ENCODE measurements at places on chromosomes 3 and 15. TPM values are rescaled to one million over a fixed set of nuclear protein-coding genes. Genes with fewer than 3 reads are reported as not detected.

- ATAC-seq: no peak
These were observed 267.0 kb upstream of the UMPS start for GRCh38 chr3:124463234-124463633.

- no peak for ATAC-seq
These were observed 48.0 kb downstream of the RASGRP1 start for GRCh38 chr15:38516626-38517025.

COL6A5 gene
- total RNA-seq: 0.22 TPM

GRCh38 chr3:106070187-106070586, 201.4 kb upstream of the CBLB start:
- ATAC-seq: no peak

PLSCR2 gene
- not detected for total RNA-seq

STRA6 gene
- total RNA-seq: 53.9 TPM

NGRN gene
- total RNA-seq: 147 TPM

GRM2 gene
- total RNA-seq: 22.1 TPM

TRIM42 gene
- 0.16 TPM for total RNA-seq

CD80 gene
- 0.22 TPM for total RNA-seq

Measured in motor neuron (in vitro differentiated cells).